CD4-positive, alpha-beta T cell treated with Interleukin-17A for 4 hours (primary cell): ENCODE measurements at places on chromosomes 2 and 18.

DNA sequence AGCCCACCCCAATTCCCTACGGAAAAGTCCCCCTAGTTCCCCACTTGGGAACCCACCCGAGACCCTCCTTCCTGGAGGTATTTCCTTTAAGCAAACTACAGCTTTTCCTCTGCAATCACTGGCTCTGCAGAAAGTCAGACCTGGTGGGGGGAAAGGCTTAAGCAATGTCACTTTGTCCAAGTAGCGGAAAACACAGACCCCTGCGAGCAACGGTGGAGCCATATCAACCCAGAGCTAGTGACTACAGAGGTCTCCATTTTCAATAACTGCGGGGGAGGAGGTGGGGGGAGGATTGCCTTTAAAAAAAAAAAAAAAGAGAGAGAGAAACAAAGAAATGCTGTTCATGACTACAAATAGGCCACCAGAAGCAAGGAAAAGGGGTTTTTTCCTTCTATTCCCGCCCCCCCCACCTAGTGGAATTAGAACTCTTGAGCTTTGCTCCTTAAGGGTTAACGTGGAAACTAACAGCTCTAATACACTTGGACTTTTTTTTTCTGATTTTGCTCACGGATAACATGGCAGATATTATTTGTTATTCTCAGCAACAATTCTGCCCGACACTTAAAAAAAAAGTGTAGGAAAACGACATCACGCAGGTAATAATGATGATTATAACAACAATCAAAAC is 1.1 kb upstream of the FRZB start:
- no peak for DNase-seq

GRCh38 chr2:144965172-144965571 is 445.3 kb upstream of the ZEB2 start:
- DNase-seq, result no peak

GRCh38 chr2:118239284-118239683 is 151.0 kb downstream of the INSIG2 start:
- DNase-seq, result no peak

DNA sequence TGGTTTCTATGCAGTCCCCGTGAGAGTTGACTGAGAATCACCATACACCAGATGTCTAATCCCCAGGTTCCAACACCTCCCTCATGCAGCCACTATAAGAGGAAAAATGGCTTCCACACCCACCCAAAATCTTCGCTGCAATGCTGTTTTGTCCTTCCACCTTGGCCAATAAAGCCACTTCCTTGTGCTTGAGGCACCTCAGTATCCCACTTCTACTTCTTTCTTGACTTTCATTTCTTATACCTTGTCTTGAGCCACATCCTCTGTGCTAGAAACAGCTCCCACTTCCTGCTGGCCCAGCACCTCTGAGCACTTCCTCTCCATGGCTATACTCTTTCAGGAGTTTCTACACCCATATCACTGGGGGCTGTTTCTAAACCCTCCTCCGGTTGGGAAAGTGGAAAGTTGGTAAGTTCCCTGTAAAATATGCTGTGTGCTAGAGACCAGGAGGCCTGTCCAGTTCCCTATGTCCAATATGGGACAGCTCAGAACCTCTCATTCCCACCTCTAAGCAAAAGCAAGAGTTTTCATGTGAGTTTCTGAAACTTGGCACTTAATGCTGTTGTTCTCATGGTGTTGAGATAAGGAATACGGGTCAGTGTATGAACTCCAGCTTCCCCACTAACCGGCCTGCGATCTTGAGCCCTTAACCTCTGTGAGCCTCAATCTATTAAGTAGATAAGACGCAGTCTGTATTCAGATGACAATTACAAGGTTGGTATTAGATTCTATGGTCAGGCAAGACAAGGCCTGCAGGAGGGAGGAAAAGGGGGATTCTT is 209.1 kb upstream of the ID2 start:
- peak; percentile 19 for DNase-seq

DNA sequence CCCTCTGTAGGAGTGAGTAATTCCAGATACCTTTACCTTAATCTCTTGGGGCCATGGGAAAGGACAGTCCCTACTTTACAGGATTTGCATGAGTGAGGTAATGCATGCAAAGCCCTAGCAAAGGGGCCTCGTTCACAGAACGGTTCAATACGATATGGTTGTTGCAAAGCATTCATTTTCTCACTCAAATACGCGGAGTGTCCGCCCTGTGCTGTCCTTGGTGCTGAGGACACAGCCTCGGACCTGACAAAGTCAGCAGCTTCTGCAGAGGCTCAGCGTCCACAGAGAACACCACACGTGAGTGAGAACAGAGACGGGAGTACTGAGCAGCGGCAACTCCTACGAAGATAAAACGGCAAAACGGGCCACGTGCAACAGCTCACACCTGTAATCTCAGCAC is 125.7 kb downstream of the EIPR1 start:
- no peak for DNase-seq

DNA sequence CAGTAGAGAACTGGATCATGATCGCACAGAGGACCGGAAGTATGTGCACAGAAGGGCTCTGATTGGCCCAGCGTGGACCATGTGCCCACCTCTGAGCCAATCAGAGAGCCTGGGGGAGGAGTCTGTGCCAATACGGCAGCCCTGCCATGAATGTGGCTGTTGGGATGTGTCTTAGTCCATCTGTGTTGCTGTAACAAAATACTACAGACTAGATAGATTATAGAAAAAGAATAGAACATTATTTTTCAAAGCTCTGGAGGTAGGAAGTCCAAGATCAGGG is 132.0 kb downstream of the NDUFA10 start:
- no peak for DNase-seq

DNA sequence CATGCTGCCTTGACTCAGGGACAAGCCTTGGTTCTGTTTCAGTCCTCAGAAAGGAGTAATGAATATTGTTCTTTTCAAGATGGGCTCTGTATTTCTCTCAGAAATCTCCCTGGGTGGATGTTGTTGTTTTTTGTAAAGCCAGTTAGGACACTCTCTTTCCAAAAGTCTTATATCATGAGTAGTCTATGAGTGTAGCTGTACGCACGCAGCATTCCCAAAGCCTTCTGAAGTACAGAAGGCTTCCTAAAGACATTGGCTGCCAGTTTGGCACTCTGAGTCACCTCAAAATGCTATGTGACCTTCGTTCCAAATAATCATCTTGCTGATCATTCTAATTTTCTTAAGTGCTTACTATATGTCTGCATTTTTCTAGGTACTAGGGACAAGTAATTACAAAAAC is 16.7 kb upstream of the GTF2A1L start:
- no peak for DNase-seq

- no peak for DNase-seq
These were observed 9.8 kb upstream of the DNAJC27 start for GRCh38 chr2:24981411-24982136.

- no peak for DNase-seq
These were observed 135.5 kb downstream of the IRS1 start for GRCh38 chr2:226664140-226664539.

GRCh38 chr2:98460573-98461497 is 16.2 kb downstream of the INPP4A start:
- peak; percentile 62 for DNase-seq

- peak; percentile 7 for DNase-seq
These were observed 60.9 kb downstream of the RFTN2 start for GRCh38 chr2:197614532-197614931.

DNA sequence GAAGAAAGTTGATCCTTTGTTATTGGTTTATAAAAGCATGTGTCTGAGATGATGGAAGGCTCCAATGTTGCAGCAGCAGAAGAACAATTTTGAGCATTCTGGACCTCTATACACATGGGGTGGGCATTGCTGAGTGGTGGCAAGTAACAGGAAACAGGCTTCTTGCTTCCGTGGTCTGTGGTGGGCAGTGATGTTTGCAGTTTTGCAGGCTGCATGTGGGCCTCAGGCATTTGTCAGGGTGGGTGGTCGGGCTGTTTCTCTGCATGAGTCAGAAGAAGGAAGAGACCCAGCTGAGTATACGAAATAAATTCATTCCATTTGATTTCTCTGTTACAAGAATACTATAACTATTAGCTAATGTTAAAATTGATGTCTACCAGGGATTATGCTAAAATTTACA is 239.5 kb upstream of the COL3A1 start:
- DNase-seq, result no peak

GRCh38 chr18:75267643-75268363 is 57.2 kb downstream of the TSHZ1 start:
- DNase-seq, result no peak

- DNase-seq, result no peak
These were observed 285.9 kb downstream of the FBXO15 start for GRCh38 chr18:73861771-73862170.

DNA sequence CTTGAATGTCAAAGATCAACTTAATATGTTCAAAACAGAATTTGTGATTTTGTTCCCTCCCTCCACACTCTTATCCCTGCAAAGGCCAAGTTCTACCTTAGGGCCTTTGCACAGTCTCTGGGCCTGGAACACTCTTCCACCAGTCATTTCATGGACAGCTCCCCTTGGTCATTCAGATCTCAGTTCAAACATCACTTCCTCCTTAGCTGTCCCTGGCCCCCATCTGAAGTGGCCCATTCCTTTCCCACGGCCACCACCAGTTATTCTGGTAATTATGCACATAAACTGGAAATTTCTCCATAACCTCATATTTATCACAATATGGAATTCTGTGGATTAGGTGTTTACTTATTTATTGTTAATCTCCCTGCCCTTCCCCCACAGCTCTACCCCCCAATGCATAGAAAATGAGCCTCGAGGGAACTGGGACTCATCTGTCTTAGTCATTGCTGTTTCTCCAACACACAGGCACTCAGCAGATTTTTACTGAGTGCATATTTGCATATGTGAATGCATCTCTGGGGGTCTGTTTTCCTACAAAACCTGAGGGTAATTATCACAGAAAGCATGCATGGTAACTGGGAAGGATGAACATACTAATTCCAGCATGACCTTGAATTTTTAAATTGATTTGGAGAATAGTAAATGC is 35.5 kb upstream of the SPTBN1 start:
- DNase-seq, result no peak

DNA sequence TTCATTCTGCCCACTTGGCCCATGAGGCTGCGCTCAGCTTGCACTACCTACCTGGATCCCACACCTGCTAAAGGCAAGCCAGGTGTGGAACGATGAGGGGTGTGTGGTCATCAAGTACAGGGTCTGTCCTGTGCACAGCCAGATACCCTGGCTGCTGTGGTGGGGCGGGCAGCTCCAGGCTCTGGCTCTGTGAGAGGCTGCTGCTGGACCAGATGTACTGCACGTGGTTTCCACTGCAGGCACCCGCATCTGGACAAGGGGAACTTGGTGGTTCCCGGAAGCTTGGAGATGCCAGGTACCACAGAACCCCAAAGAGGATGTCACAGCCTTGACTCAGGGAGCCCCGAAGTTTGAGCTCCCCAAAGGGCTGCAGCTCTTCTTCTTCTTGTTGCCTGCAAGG is 68.1 kb upstream of the ZNF804A start:
- no peak for DNase-seq

DNA sequence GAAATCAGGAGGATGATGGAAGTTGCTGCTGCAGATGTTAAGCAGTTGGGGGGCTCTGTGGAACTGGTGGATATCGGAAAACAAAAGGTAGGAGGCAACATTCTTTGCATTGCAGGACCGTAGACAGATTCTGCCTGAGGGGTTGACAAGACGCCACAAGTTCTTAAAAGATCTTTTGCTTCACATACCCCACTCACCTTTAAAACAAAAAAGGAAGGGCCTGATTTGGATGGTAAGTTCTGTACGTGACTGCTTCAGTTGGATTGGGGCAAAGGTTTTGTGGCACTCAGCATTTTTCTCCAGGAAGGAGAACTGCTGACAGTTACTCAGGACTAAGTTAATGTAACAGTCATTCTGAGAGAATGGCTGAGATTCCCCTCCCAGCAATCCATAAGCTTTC is 5.2 kb downstream of the CNDP2 start:
- DNase-seq, result no peak

DNA sequence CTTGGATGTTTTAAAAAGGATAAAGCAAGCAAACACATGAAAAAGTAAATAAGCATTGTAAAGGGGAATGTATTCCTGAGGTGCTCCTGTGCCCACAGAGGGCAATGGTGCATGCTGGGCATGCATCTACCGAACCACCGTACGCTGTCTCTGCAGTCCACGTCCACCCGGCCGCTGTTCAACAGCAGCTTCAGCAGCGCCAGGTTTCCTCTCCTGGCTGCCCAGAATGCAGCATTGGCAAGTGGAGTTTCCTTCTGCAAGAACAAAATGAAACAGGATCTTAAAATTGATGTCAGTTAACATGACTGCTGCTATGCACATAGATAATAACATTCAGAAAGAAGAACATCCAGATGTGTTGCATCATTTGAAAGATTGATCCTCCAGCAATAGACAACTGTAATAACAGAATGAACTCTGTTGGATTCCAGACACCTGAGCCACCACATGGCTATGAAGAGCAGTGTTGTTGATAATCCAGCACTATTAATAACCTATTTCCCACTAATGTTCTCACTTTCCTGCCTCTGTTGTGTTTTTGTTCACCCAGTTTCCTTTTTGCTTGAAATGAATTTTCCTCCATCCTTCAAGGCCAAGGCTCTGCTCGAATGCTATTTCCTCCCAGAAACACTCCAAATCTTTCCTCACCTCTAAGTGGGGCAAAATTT is 13.6 kb downstream of the ANKRD29 start:
- DNase-seq, result no peak

GRCh38 chr2:219737270-219737691 is 109.9 kb downstream of the SLC4A3 start:
- no peak for DNase-seq

DNA sequence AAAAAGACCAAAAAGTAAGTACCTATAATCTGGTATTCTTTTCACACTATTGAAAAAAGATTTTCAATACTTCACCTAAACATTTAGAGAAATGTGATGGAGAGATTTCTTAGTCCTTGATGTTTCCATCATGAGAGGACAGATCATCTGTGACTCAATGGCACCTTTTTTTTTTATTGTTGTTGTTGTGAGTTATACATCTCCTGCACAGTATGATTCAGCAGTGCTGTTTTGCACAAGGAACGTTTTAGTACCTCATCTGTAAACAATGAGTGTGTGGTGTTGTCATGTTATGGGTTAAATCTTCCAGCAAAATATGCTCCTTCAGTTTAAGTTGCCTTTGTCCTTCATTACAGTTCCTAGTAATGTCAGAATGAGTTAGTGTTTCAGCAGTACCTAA is 2.2 kb downstream of the KIAA1328 start:
- no peak for DNase-seq

GRCh38 chr2:229856413-229856812 is 65.4 kb downstream of the TRIP12 start:
- no peak for DNase-seq

- no peak for DNase-seq
These were observed 8.7 kb upstream of the MPP4 start for GRCh38 chr2:201707142-201707541.

DNA sequence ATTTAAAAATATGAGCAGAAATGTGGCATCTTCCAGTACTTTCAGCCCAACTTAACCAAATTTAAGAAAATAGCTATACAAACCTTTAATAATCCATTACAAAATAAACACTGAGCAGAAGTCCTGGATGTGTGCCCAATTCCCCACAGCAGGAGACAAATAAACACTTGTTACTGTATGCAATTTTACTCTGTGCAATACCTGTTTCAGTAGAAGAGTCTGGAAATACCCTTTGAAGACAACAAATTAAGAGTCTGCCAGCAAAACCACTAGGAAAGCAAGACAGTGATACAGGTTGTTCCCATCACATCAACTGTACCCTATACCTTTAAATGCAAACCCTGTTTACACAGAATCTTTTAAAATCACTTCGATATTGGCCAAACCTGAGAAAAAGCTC is 41.4 kb upstream of the RNU4ATAC start:
- no peak for DNase-seq
